ENCODE measurements at places on chromosomes 7 and 10. TPM values are rescaled to one million over a fixed set of nuclear protein-coding genes. Genes with fewer than 3 reads are reported as not detected.
A peak's percentile ranks its signal among the peaks of the same experiment; 100 is the strongest.

DNA sequence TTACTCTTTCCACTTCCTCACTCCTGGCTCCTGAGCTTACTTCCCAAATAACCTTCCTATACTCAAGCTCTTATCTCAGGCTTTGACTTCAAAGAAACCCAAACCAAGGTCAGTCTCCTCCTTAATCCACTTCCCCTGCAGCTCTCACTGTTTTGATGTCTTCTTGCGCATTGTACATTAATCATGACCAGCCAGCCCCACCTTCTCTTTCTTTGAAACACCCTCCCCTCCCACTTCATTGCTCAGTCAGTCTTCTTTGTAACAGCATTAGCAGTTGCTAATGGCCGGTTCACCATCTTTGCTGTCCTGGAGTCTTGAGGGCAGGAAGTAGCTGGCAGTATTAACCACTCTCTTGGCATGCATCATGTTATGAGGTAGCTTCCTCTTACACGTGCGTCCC lies 57.9 kb upstream of the CHCHD3 start:
- DNase-seq, result no peak
- H3K36me3 ChIP-seq, result no peaks in the 10 kb centered on the region
- no peaks in the 10 kb centered on the region for H3K4me1 ChIP-seq
- H3K4me3 ChIP-seq, result no peak overlapping the region

GRCh38 chr10:62250594-62251198 lies 17.9 kb downstream of the RTKN2 start:
- peaks cover 45% of the 10 kb centered on the region for H3K4me1 ChIP-seq
- H3K27ac ChIP-seq, result no peak overlapping the region
- peak; percentile 8 for DNase-seq

DNA sequence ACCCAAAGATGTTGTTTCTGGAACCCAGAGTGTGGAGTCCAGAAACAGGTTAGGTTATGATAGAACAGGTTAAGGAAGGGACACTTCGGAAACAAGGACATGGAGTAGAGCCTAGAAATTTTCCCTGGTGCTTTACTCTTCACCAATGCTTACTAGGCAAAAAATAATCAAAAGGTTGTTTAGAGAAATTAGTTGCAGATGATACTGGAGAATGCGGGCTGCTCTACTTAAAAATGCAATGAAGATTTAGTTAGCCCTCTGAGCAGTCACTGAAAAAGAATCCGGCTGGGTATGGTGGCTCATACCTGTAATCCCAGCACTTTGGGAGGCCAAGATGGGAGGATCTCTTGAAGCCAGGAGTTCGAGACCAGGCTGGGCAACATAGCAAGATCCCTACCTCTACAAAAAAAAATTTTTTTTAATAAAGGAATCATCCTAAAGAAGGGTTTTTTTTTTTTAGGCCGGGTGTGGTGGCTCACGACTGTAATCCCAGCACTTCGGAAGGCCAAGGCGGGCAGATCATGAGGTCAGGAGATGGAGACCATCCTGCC lies 3.3 kb upstream of the UBE2H start:
- DNase-seq, result no peak

- DNase-seq, result no peak
- H3K4me1 ChIP-seq, result peaks cover 52% of the 10 kb centered on the region
- H3K27me3 ChIP-seq, result no peaks in the 10 kb centered on the region
- H3K4me3 ChIP-seq, result peak overlapping the region; percentile 92
- peak overlapping the region; percentile 98 for H3K27ac ChIP-seq
These were observed 2.4 kb downstream of the NAMPT start for GRCh38 chr7:106282390-106282789.

Gene ADARB2
- total RNA-seq, result 1.4 TPM

Gene CYP2C8
- total RNA-seq, result not detected

Gene VAX1
- not detected for total RNA-seq
